ENCODE measurements at places on chromosomes 1 and 21.

DNA sequence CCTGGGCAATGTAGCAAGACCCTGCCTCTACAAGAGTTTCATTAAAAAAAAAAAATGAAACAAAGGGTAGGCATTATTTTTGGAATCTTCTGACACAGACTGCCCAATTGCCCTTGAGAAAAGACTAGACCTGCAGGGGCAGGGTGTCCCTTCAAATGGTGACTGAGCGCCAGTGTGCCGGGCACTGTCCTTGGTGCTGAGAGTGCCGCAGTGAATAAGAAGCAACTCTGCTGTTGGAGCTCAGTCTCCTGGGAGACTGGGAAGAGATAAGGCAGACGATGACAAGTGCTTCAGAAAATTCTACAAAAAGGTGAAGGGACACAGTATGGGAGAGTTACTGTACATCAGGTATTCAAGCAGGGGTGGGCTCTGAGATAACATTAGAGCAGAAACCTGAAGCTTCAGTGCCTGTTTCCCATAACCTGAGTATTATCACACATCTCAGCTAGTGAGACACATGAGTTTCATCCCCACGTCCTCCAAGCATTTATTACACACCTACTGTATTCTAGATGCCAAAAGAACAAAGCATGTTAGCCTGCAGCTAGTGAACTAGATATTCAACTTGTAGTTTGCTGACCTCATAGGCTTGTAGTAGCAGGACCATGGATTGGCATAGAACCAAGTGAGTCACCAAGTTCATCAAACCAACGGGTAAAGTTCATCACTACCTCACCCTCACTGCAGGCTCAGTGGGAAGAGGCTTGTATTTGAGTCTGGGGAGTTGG, 18.4 kb upstream of the RPL11 start:
- DNase-seq = no peak

DNA sequence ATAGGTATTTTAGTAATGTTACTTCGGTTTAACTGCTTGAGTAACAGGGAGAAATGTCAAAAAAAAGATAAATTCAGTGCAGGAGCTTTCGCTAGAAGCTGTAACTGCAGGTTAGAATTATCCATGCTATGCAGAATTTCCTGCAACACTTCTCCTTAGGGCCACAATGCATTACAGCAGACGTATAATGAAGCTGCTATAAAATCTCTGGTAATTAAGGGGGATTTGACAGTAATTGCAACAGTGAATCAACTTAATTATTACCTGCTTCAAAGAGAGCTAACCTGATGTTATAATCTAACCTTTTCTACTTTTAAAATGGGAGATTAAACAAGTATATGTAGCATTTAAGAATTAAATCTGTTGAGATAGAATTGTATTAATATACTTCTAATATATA, 92.6 kb downstream of the ATG4C start:
- DNase-seq = no peak

DNA sequence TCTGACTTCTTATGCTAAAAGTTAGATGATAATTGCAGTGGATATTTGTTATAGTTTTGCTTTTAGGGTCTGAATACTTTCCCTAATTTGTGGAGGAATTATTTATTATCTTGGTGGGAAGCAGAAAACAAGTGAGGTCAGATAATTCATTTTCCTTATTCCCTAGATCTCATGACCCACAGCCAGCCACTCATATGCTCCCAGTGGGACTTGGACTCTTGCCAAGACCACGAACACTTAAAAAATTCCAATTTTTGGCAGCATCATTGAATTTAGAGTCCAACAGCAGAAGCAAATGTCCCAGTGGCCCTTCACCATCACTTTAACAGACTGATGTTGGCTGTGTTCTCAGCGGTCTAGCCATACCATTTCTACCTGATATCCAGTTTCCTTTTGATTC, 204.2 kb downstream of the HMCN1 start:
- no peak for DNase-seq

- peak; percentile 32 for DNase-seq
Measured at GRCh38 chr21:14545906-14546480, at the start of gene SAMSN1. TSS of gene SAMSN1 (minus strand) at chr21:14546315. CDS start at chr21:14546261, 54 bp downstream.

DNA sequence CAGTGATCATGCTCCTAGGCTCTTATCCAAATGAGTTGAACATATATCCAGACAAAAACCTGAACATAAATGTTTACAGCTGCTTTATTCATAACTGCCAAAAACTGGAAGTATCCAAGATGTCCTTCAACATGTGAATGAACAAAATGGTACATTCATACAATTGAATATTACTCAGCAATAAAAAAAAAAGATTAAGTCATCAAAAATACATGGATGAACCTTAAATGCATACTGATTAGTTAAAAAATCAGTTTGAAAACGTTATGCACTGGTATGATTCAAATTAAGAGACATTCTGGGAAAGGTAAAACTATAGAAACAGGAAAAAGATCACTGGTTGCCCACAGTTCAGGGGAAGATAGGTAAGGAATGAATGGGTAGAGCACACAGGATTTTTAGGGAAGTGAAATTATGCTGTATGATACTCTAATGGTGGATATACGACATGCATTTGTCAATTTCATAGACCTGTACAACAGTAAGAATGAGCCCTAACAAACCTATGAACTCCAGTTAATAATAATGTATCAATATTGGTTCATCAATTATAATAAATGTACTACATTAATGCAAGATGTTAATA, 3.1 kb downstream of the LRRC40 start:
- DNase-seq = no peak

- no peak for DNase-seq
Measured at GRCh38 chr1:201740086-201740541, 88.8 kb upstream of the IPO9 start.

- no peak for DNase-seq
Measured at GRCh38 chr1:69305621-69306020, 262.1 kb upstream of the LRRC7 start.

DNA sequence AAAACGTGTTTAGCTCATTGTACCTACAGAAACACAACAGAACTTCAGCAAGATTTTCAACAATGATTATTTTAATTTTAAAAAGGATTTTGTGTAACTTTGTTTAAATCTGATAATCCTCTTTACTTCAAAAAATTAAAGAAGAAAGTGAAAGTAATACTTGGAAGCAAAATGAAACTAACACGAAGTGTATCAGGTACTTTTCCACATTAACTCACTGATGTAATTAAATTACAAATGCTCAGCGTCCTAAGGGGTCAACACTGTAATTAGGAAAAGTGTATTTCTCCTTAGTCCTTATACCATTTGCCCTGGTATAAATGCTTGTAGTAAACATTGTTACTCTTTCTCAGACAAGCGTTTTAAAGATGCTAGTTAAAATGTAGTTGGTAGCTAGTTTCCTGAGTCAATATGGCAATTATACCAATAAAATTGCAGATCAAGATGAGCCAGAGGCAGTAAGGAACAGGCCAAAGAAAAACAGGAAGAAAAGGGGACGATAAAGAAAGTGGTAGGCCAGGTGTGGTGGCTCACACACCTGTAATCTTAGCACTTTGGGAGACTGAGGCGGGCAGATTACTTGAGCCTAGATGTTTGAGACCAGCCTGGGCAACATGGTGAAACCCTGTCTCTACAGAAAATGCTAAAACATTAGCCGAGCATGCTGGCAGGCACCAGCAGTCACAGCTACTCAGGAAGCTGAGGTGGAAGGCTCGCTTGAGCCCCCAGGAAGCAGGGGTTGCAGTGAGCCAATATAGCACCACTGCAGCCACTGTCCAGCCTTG, 553.0 kb downstream of the SMYD3 start:
- no peak for DNase-seq

DNA sequence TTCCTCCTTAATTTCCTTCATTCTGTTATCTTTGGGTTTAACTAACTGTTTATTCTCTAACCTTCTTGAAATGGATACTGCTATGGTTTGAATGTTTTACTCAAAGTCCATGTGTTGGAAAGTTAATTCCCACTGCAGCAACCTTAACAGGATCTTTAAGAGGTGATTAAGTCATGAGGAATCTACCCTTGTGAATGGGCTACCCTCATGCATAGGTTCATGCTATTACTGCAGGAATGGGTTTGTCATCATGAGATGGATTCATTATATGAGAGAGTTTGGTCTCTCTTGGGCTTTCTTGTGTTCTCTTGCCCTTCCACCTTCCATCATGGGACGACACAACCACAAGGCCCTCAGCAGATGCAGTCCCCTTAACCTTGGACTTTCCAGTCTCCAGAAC, 516.9 kb downstream of the ADGRL2 start:
- DNase-seq = no peak

DNA sequence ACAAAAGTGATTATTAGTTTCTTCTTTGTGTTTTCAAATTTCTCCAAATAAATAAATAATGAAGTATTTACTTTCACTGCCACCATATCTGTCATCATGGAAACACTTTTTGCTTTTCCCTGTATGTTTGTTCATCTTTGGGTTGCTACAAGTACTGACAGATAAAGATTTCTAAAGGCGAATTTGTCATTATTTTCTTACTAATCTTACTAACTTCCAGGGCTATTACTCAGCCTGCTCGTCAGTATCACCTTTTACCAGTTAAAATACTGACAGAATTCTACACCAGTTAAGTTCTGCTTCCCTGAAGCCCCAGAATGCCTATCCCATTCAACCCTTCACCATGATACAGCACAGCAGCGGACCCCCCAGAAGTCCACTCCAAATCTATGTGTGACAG, 106.1 kb downstream of the CDC42BPA start:
- DNase-seq = no peak

DNA sequence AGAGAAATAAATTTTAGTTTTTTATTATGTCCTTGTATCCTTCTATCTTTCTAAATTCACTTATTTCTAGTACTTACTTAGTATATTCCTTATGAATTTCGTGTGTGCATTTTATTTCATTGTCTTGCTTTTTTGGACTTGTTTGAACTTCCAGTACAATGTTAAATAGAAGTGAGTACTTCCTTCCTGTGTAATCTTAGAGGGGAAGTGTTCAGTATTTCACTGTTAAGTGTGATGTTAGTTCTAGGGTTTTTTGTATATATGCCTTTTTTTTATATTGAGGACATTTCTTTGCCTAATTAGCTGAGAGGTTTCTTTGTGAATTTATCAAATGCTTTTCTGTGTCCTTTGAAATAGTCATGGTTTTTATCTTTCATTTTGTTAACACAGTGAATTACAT, 10.7 kb downstream of the LYPLAL1 start:
- DNase-seq = no peak

DNA sequence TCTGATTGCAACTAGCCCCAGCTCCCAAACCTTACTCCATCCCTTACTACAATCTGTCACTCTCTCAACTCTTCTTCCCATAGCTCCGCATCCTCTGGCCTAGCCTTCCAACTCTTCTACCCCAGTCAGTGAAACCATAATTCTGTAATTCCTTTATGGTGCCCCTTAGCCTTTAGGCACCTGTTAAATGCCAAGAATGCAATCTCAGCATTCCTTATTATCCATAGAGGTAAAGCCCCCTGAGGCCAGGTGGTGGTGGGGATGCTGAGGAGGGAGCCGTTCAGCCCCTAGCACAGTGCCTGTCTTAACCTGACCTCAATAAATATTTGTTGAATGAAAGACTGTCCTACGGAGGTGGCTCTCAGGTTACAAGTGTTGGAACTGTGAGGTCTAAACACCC, 14.0 kb downstream of the ATP1A2 start:
- DNase-seq = no peak

- DNase-seq = peak; percentile 82
Measured at GRCh38 chr1:234862944-234863515, 253.1 kb upstream of the IRF2BP2 start.
